Stimulated activated naive CD4-positive, alpha-beta T cell (primary cell): ENCODE measurements at places on chromosomes 5 and 9.

DNA sequence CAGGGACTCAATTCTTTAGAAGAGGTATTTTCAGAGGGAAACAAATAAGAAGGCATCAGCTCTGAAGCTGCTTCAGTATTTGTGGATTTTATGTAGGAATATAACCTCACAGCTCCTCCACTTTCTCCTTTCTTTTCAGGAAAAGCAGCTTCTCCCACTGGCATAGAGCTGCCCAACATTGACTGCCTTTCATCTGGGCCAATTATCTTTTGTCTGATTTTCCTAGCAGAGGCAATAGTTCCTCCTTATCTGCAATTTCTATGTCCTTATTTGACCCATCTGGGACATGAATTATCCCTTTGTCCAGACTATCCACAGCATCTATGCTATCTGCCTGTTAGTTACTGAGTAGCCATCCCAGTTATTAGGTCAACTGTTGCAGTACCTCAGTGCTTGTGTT is 1671.2 kb upstream of the ACO1 start:
- DNase-seq: no peak

- no peak for DNase-seq
Observed at GRCh38 chr5:154318691-154319090, 127.1 kb upstream of the SAP30L start.

GRCh38 chr5:181242031-181242451 is 1.7 kb downstream of the RACK1 start:
- DNase-seq: no peak

GRCh38 chr9:6049798-6050197 is 34.4 kb upstream of the RANBP6 start:
- DNase-seq: no peak

GRCh38 chr5:117302949-117303348 is 728.3 kb upstream of the SEMA6A start:
- no peak for DNase-seq

DNA sequence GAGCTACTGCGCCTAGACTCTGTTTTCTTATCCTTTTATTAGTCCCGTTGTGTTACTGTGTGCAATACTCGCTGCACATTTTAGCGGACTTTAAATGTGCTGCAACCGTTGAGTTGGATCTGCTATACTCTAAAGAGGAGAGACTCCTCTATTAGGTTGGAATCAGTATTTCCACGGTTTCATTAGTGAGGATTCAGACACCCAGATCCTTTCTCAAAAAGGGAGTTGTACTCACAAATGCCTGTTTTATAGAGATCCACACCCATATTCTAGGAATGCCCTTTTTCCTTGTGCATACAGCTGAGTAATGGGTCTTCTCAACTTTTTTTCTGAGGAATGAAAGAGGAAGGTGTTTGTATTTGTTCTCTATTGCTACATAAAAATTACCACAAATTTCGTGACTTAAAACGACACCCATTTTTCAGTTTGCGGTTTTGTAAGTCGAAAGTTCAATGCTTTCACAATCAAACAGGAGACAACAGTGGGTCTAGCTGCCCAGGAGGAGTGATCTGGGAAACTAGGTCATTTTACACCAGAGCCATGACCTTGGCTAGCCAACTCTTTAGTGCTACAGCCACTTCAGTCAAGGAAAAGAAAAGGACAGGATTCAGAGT is 52.8 kb upstream of the SLC44A1 start:
- no peak for DNase-seq

DNA sequence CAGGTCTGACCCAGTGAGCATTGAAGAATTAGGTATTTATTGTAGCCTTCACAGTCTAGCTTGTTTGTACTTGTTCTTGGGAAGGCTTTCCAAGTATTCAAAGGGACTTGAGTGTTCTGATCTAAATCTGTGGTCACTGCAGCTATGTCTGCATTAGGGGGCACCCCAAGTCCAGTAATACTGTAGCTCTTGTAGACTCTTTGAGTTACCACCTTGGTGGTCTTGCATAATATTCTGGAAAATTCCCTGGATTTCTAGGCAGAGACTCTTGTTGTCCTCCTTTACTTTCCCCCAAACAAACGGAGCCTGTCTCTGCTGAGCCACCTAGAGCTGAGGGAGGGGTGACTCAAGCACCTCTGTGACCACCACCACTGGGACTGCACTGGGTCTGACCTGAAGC is 149.5 kb upstream of the DHFR start:
- no peak for DNase-seq

- DNase-seq: no peak
Observed at GRCh38 chr5:57382655-57383054, 100.0 kb downstream of the ACTBL2 start.

GRCh38 chr5:80757290-80757689 is 102.5 kb upstream of the DHFR start:
- no peak for DNase-seq

GRCh38 chr9:32722704-32723103 is 60.6 kb upstream of the TMEM215 start:
- DNase-seq: no peak

DNA sequence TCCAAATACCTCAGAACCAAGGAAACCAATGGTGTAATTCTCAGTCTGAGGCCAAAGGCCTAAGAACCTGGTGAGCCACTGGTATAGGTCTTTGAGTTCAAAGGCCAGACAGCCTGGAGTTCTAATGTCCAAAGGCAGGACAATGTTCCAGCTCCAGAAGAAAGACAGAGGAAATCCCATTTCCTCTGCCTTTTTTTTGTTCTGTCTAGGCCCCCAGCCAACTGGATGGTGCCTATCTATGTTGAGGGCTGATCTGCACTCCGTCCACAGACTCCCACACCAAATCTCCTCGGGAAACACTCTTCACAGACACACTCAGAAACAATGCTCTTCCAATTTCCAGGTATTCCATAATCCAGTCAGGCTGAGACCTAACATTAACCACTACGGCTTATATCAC is 30.1 kb downstream of the FNIP1 start:
- no peak for DNase-seq

DNA sequence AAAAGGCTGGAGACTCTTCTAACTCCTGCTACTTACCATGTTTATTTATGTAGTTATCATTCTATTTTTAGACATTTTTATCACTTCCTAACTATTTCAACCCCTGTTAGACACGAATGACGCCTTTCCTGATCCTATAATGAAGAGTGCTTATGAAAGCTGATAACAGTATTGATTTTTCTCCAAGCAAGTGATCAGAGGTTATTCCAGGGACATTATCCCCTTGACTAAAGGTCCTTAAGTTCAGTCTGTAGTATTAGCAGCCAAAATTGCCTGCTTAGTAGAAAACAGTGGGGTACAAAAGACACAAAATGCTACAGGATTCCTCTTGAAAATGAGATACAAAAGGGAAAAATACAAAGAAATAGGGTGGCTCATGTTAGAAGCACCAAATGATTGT is 235.6 kb downstream of the DNAH5 start:
- no peak for DNase-seq

- no peak for DNase-seq
Observed at GRCh38 chr5:31377274-31377946, 154.5 kb downstream of the DROSHA start.

- DNase-seq: no peak
Observed at GRCh38 chr9:128244091-128244836, 31.5 kb downstream of the GOLGA2 start.

- DNase-seq: no peak
Observed at GRCh38 chr5:9549941-9550340, 4.1 kb upstream of the SEMA5A start.

DNA sequence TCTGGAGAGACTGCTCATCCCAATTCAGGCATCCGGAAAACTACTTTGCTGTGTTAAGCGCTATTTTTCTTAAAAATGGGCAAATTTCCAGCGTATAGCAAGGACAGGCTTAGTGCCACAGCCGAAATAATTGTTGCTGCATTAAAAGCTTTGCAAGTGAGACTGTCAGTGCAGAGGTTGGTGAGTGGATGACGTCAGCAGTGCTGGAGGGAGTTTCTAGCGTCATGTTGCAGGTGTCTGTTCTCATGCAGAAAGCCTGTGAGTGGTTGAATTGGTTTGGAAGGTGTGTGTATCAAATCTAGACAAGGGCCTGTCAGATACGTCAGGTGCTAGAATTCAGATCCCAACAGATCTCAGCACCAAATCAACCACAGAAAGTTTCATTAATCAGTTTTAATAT is 204.4 kb downstream of the TRIO start:
- DNase-seq: no peak

GRCh38 chr9:128099231-128099931 is 28.1 kb downstream of the PTGES2 start:
- no peak for DNase-seq

DNA sequence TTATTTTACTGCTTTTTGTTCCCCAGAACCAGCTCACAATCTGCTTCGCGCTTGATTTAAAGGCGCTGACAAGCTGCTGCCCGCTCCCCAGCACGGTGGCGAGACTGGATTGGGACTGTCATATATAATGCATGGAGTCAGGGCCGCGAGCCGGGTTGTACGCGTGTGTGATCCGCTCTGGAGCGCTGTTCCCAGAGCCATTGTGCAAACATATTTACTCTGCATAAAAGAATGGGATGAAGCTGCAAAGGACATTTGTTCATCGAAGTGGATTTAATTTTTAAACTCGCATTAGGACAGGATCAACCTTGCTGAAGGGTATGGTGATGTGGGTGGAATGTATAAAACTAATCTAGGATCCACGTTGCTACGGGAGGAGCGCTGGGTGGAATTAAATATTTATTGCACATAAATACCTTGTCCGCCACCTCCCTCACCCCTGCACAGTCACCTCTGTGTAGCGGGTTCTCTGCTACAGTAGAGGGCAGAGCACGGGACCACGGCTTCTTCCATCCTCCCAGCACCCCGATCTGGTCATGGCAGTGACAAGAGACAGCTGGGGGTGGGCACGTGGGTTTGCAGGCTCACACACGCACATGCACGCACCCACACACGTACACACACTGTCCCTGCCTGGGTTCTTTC is 18.1 kb upstream of the FCN1 start:
- DNase-seq: no peak

GRCh38 chr9:116058421-116058820 is 95.2 kb upstream of the PAPPA start:
- DNase-seq: no peak

GRCh38 chr5:134833340-134834032 is 12.3 kb upstream of the C5orf24 start:
- DNase-seq: no peak

- DNase-seq: no peak
Observed at GRCh38 chr5:26492906-26493459, 545.4 kb downstream of the CDH9 start.
